ENCODE measurements at places on chromosomes 16 and 17.

DNA sequence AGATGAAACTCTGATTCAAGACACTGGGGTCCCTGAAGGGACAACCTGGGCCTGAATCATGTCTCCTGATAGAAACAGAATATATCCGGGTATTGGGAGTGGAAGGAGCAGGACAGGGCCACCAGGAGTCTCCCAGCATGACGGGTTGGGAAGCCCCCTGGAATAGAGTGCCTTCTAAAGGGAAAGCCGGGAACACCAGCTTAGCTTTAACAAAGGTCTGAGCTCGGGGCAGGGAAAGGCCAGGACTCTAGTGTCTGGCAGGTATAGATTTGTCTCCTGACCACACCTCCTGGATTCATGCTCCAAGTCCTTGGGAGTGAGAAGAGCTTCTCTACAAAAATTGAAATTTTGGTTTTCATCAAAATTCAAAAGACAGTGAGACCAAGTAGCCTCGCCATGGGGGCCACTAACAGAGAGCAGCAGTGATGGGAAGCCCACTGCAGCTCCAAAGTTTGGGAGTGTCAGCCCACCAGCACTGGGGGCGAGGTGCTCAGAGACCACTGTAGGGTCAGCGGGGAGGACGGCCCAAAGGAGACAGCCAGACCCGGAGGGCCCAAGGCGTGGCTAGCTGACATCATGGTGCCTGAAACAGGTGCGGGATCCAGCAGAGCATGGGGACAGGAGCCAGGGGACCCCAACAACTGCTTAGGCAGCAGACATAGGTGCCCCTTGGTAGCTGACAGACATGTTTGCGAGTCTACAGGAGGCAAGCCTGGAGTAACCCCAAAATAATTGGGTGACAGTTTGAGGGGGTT, 81.0 kb downstream of the C16orf78 start:
- no peak for DNase-seq

DNA sequence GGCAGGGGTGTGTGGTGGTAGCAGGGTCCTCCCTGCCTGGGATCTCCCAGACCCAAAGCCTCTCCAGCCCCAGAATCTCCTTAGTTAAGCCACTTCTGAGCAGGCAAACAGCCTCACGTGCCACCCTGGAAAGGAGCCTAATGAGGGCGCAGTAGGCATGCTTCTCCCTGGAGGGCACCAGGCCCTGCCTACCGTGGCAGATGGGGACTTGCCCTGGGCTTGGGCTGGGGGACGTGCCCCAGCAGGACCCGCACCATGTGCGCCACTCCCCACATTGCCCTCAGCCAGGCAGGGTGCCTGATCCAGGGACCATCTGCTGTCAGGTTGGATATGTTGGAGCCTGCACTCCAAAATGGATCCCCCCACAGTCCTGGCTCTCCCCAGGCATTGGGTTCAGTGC, 14.2 kb downstream of the FAM83G start:
- no peak for DNase-seq

DNA sequence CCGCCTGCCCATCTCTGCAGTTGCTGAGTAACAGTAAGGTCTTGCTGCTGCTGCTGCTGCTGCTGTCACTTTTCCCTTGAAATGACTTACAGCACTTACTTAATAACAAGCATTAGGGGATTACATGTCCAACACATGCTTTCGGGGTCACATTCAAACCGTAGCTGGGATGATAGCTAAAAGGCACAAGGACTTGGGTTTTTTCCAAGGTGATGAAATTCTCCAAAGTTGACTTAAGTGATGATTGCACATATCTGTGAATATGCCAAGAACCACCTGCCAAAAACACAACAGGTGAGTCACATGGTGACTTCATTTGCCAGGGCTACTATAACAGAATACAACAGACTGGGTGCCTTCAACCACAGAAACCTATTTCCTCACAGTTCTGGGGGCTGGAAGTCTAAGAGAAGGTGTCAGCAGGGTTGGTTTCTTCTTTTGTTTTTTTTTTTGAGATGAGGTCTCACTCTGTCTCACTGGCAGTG, 121.9 kb upstream of the TNRC6C start:
- DNase-seq = no peak

DNA sequence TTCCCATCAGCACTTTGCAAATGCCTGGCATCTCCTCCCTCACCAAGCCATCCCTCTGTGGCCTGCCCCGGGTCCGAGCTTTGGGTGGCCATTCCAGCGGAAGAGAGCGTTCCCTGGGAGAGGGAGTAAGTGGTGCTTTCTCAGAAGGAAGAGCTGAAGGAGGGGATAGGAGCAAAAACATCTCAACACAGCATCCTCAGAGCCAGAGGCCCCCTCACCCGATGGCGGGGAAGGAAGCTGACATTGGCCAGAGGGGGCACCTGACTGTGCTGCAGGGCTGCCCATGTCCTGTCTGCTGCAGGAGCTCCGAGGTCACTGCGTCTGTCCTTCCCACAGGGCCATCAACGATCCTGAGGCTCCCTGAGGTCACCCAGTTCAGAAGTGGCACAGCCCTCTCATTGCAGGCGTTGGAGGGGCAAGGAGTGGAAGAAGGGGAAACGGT, 427 bp upstream of the TLCD3B start:
- DNase-seq = no peak

- peak; percentile 32 for DNase-seq
Measured at GRCh38 chr17:37527249-37527851, 37.7 kb downstream of the DUSP14 start.

DNA sequence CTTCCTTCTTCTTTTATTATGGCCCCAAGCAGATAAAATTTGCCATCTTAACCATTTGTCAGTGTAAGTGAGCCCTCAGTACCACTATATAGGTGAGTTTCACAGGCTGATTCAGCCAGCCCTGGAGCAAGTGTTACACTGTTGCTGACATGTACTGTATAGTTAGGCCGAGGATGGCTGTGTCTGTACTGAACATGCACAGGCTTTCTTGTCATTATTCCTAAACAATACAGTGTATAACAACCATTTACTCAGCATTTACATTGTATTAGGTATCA, 53.7 kb downstream of the AMFR start:
- DNase-seq = no peak

GRCh38 chr17:42203354-42203753, 9.1 kb upstream of the GHDC start:
- DNase-seq = no peak

GRCh38 chr16:88742896-88743605, 36.7 kb downstream of the CTU2 start:
- no peak for DNase-seq

DNA sequence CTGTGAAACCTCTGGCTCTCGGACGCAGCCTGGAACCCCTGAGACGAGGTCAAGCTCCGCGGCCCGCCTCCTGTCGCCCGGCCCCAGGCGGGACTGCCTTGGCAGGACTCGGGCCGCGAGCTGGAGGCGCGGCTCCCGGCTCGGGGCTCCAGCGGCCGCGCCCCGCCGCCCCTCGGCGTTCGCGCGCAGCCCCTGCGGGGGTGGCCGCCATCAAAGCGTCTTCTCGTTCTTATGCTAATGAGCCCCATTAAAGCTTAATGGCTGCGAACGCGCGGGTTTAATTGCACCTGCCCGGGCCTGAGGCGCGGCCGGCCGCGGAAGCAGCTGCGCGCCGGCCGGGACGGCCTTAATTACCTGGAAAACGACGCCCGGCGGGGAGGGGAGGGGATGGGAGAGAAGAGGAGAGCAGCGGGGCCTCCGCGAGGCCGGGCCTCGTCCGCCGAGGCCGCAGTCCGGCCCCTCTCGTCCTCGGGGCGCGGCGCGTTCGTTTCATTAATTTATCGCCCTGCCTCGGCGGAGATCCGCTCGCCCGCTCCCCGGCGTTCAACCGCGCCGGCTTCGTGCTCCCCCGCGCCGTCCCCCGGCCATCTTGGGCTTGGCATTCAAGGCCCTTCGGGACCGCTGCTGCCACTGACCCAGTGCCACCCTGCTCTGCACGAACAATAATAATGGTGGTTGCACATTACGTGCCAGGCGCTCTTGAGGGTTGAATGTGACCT, 19.2 kb downstream of the RAI1 start:
- DNase-seq = no peak

DNA sequence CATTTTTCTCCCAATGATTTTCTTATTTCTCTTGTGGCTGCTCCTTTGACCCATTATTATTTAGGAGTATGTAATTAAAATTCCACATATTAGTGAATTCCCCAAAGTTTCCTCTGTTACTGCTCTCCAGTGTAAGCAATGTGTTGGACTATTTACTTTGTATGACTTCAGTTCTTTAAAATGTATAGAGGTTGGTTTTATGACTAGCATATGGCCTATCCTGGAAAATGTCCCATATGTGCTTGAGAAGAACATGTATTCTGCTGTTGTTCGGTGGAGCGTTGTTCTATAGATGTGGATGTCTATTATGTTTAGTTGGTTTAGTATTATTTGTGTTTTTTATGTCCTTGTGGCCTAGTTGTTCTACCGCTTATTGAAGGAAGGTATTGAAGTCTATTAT, 6.0 kb upstream of the NT5M start:
- no peak for DNase-seq

- no peak for DNase-seq
Measured at GRCh38 chr16:60404401-60404800, 1631.8 kb downstream of the CDH8 start.

DNA sequence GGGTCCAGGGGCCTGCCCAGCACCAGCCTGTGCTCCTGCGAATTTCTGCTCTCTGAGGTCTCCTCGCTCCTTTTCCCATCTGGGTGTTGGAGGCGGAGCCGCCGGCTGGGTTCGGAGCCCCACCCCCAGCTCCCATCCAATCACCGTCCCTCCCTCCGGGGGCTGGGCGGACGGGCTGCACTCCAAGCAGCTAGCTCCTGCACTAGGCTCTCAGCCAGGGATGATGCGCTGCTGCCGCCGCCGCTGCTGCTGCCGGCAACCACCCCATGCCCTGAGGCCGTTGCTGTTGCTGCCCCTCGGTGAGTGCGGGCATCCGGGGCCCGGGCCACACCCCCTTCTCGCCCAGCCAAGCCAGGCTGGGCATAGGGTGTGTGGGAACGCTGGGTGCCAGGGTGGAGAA, at the start of gene NRN1L:
Gene NRN1L, plus strand, starts transcription at position 202 of the 400 bp plus-strand sequence. Its CDS starts 19 bp downstream, at position 221.
- DNase-seq = no peak

GRCh38 chr17:33964344-33964979, 290.6 kb upstream of the CCL2 start:
- DNase-seq = peak; percentile 47

DNA sequence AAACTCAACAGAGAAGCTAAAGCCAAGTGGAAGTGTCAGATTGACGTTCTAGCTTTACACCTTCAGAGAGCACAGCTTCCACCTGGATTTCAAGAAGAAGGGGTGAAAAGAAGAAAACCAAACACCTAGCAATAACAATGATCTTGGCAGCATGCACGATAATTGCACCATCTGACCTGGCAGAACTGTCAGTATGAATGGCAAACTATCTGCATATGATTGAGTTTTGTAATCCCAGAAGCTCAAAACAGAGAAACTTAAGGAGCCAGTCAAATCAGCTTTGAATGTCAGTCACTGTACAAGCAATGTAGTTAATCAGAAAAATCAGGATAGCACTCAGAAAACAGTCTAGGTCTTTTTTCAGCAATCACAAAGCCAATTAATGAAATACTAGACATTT, 427.1 kb downstream of the ZFHX3 start:
- no peak for DNase-seq

DNA sequence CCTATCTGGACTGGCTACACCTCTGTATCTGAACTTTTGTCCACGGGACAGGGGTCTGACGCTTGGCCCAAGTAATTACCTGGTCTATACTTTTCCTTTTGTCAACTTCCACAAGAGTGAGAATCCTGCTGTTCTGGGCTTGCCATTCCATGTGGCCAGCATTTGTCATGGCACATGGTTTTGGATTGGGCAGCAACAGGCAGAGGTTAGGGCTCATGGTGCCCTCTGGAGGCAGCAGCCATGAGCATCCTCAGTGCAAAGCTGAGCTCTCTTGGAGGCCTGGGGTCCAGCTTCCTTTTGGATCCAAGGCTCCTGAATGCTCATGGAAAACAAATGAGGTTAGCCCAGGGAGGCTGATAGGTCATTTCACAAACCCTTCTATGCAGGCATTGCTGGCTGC, 7.5 kb upstream of the EDC4 start:
- DNase-seq = no peak

DNA sequence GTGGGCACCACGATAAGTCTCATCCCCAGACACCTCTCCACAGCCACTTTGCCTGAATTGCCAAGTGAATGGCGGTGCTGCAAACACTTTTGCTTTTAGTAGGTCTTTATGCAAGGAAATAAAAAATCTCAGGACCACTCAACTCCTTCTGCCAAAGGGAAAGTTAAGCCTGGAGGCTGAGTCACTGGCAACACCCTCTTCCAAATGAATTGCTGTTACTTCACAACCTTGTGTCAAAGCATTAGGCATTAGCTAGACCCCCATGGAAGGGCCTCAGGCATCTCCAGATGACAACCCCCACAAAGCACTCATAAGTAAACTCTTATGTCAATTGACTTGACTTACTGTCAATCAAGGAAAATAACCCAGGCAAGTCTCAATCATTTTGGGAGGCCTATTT, 43.0 kb downstream of the RNF112 start:
- DNase-seq = no peak

- no peak for DNase-seq
Measured at GRCh38 chr17:60335289-60335688, 56.6 kb downstream of the USP32 start.

DNA sequence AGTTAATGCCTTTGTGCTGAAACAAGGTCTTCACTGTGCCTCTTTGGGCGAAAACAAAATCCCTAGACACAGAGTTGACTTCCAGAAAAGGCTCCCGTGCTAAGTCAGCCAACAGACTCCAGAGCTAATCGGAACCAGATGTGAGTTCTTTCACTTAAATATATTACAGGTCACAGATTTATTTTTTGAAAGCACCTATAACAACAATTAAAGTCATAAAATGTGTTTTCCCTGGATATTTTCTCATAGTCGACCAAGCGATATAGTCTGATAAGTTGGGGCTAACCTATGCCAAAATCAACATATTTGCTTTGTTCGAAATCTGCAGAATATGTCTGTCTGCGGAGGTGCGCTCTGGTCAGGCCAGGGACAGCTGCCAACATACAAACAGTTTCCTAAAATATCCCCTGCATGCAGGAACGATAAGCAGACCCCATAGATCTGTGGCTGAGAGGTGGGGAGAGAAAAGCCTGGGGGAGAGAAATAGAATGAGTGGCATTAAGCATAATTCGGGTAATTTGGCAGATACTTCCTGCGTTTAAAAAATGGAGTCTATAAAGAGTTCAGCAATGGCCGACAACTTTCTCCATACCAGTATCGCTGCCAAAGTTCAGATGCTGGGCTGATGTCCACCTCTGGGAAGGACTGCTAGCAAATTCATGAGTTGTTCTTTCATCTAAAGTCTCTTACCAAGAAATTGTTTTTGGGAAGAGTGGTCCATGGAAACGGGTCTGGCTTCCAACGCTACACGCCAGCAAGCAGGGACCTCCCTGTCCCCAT, 50.8 kb upstream of the MYH10 start:
- DNase-seq = no peak

DNA sequence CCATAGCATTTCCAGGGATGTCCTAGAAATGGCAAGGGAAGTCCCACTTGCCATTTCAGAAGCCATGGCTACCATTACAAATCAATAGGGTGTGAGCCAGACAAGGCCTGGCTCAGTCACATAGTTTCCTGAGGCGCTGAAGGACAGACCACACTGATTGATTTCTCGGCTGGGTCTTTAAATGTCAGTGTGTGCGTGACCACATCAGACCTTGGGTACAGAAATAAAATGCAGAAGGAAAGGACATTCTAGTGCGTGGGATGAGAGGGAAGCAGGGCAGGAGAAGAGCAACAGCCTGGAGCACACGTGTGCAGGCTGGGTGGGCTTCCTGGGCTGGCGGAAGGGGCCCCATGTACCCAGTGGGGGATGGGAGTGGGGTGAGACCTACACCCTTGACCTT, 58.7 kb upstream of the LYRM9 start:
- no peak for DNase-seq

- no peak for DNase-seq
Measured at GRCh38 chr17:61645920-61646319, 54.9 kb upstream of the NACA2 start.

- DNase-seq = no peak
Measured at GRCh38 chr17:1729966-1730325, 5.4 kb downstream of the WDR81 start.

Data from GM12892 (cell line).